ENCODE measurements at places on chromosomes 2 and 18.

GRCh38 chr2:236653863-236654262 is 84.2 kb downstream of the ACKR3 start:
- DNase-seq, result no peak

DNA sequence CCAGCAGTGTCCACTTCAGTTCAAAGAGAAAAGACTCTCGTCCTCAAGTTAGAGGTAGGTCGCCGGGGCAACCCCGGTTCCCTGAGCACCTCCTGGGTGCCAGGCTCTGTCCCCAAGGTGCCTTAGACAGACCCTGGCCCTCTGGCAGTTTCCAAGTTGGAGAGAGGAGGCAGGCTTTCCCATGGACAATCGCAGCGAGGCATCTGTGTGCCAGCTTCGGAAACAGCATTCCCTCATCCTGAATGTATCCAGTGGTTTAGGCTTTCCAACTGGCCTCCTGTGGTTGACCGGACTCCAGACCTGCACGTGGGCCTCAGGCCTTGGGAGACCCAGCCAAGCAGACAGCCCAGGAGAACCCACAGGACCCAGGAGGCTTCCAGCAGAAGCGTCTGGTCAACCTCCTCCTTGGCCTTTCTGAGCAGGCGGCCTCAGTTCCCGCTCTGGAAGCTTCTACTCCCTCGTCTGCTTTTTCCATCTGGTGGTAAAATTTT is 70.3 kb downstream of the KCNF1 start:
- DNase-seq, result no peak

- no peak for DNase-seq
Measured at GRCh38 chr18:27645929-27646328, 460.8 kb upstream of the CHST9 start.

GRCh38 chr2:170086751-170087412 is 91.1 kb upstream of the MYO3B start:
- DNase-seq, result no peak

DNA sequence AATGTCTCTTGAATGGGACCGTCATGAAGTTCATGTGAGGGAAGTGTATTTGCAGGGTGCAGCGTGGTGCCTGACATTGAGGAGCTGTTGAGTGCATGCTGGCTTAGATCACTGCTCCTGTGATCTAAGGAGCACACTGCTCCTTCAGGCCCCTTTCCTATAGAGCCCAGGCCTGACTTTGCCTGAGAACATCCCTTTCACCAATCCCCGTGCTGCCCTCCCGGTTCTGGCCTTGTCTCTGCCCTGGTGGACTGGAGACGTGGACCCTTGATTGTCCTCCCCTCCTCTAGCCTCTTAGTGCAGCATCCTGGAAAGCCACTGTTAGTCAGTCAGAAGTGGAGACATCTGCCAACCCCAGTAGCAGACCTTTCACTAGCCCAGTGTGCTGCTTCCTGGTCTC is 323.6 kb upstream of the HS6ST1 start:
- no peak for DNase-seq

Data from stimulated activated CD4-positive, alpha-beta T cell treated with anti-CD3 and anti-CD28 coated beads, Interleukin-1b, Interleukin-23, amount 100 ng/mL, for 24 hours (primary cell).